Effector memory CD8-positive, alpha-beta T cell (primary cell): ENCODE measurements at places on chromosomes 11 and 22.
A peak's percentile ranks its signal among the peaks of the same experiment; 100 is the strongest.

DNA sequence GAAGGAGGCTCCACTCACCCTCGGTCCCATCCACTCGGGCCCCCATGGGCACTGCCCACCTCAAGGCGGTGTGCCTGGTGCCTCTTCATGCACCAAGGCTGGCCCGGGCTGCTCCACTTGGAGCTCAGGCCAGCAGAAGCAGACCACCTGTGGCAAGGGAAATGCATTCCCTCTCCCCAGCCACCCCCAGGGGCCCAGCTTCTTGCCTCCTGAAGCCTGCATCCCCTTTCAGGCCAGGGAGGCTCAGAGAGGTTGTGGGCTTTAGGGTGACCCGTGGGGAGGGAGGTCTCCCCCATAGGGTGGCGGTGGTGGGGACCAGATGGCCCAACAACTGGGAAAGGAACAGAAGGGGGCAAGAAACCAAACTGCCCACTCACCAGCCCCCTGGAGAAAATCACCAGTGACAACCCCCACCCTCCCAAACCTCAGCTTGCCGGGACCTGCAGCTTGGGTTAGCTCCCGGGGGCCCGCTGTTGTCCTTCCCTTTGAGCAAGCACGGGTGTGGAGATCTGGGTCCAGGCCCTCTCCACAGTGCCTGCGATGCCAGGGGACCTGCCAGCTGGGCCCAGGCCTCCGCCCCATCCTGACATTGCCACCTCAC, 8.4 kb downstream of the CBX6 start:
- DNase-seq, result no peak

DNA sequence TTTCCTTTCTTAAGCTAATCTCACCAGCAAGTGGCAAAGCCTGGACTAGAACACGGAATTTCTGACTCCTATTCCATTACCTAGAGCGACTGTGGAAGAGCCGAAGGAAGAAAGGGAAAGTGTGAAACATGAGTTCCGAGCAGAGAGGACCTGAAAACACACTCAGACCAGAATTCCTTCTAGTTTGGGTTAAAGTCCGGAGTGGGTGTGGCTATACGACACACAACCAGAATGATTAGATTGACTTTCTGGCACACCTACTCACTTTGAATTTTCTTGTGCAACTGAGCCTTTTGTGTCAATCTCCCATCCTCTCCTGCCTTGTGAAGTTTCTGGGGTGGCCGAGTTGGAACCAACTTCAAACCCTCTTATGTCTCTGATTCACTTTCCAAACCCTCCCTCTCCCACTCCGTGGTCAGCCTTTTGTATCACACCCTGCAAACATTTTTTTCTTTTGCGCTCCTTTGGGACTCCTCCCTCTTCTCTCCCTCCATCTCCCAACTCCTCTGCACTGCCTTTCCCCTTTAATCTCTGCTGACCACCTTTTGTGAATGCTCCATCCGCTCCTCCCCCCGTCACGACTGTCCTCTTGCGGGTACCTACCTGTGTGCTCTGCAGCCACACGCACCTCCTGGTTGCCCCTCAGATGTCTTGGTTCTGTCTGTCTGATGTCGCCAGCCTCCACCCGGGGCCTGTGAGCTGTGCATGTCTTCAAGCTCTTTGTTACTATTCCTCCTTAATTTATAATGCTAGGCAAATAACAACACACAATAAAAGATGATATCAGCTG, 86.3 kb upstream of the BLID start:
- no peak for DNase-seq

DNA sequence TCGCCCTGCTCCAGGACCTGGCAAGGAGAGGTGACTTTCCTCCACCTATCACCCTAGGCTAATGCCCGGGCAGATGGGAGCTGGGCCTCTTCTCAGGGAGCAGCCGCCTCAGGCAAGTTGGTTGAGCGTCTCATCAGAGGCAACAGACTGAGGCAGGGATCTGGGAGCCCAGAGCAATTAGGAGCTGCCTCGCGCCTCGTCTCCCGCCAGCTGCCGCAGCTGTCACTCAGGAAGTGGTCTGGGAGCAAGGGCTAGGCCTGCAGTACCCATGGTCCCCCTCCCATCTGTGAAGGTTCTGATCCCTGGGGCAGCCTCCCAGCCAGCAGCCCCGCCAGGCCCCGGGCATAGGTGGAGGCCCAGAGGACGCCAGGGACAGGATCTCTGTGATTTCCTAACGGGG, 4.6 kb upstream of the CABP7 start:
- DNase-seq, result no peak

DNA sequence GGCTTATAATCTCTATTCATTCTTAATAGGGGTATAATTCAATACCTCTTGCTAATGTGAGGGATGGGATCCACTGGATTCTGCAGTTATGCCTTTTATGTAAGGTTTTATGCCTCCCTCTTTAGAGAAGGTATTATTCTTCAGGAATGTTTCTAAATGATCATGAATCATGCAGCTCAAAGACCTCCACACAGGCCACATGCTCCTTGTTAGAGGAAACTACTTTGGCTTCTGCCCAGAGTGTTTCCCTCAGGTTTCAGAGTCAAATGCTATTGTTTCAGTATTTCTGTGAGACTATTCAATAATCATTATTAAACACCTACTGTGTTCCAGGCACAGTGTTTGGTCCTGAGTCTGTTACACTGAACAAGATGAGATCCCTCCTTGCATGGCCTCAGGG, 115.9 kb downstream of the RAB38 start:
- DNase-seq, result no peak

DNA sequence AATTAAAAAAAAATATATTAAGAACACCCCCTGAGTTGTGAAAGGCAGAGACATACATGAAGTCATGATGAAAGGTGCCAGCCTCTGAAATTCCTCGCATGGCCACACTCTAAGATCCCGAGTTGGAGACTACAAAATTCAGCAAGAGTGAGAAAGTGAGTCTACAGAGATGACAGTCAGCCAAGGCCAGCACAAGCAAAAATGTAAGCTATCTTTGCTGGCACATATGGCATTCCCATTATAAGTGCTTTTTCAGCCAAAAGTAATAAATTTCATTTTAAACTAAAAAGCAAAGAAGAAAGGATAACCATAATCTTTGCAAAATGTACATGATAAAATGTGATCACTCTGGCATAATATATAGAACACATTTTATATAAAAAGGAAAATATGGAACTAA, 40.6 kb downstream of the FANCF start:
- no peak for DNase-seq

DNA sequence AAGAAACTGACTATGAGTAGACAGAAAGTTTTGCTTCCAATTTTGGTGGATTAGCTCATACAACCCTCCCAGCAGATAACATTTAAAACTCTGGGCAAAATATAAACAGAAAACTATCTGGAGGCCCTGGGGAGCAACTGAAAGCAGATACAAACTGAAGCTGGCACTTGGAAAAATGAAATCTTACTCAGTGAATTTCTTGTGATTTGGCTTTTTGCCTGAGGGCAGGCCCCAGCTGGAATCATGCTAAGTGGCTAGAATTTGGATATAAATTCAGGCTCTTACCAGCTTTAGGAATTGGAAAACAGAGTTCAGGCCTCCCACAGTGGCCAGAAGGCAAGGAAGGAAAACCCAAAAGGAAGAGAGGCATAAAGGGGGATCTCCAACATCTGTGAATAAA, 85.8 kb downstream of the EFCAB6 start:
- DNase-seq, result no peak

DNA sequence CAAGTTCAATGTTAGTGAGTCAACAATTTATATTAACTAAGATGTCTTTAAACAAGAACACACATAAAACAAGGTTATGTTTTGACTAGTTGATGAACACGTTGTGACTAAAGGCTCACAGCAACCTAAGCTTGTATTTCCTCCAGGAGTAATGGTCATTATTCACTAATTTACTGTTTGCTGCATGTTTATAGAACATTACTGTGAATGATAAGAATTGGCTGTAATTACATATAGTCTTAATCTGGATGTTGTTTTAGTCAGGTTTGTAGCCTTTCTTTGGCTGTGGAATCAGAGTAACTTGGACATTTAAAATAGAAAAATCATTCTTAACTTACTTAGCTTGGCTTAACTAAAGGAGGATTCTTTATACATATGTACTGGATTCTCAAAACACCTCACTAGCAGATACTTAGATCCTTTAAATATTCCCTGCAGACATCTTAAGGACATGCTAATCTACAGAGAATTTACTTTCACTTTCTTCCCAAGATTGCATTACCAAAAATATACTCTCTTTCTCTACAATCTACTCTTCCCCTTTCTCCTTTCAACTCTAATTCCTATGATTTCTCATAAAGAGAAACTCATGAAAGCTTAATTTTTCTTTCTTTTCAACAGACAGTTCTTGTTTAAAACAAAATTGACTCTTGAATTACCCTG, 319.7 kb upstream of the CTSC start:
- DNase-seq, result no peak

DNA sequence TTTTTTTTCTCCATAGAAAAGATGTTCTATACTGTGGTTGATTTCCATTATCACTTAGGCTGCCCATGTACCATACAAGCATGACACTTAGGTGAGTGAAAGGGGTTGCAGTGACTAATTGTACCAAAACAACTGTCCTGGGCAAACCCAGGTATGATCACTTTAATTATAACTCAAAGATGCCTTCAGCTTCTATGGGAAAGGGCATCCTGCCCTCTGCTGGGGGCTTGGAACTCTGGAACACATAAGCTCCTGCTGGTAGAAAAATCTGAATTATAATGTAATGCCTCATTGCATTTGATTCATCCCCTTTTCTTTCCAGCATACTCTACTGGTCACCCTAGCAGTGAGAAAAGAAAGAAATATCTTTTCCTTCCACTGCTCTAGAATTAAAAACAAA, 206.3 kb downstream of the DDX10 start:
- DNase-seq, result no peak

GRCh38 chr22:11626422-11626773, 3901.6 kb upstream of the OR11H1 start:
- DNase-seq, result no peak

- no peak for DNase-seq
Measured at GRCh38 chr11:17707830-17708229, 11.5 kb upstream of the MYOD1 start.

- DNase-seq, result no peak
Measured at GRCh38 chr11:119367661-119368120, 13.8 kb downstream of the USP2 start.

DNA sequence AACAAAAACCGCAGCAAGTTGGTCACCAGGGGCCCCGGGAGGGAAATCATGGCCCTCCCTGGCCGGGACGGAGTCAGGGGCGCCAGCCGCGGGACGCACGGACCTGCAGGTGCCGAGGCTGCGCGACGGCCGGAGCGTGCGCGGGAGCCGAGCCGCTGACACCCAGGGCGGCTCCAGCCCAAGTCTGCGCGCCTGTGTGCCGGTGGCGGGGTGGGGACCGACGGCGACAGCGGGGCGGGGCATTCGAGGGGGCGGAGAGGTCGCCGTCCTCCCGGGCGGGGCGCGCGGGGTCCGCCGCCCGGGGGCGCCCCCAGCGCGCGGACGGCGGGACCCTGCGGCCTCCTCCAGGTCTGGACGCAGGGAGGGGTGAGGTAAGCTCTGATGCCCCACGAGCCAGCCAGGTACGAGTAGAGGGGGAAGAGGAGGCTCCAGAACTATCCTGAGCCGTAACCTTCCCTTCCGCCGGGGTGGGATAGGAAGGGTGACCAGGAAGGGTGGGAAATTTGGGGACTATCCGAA, at the start of gene ESAM:
TSS of gene ESAM (minus strand) at position 186 of the 519 bp plus-strand sequence. CDS start at position 50, 136 bp downstream.
- DNase-seq, result peak; percentile 60

DNA sequence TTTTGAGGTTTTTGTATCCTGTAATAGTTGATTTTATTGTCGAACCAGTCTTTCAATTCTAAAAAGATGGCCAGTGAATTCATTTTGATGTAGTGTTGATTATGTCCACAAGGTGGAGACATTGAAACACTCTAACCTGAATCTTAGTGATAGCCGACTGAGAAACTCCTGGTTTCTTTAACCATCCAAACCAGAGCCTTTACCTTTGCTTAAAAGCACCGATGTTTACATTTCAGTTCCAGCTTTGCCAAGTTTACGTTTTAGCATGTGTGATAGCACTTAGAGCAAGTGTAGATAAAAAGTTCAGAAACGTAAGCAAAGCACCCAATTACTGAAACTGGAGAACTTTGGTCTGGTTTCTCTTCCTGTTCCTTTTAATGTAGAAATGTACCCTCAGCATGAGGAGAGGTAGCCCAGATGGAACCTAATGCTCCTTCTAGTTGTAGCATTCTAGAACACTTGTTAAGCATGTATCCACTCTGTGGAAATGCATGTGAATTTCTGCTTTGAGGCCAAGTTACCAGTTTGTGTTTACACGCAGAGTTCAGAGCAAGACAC, 208.6 kb downstream of the DBX1 start:
- DNase-seq, result peak; percentile 9

- no peak for DNase-seq
Measured at GRCh38 chr11:76763573-76764346, 19.4 kb upstream of the TSKU start.

DNA sequence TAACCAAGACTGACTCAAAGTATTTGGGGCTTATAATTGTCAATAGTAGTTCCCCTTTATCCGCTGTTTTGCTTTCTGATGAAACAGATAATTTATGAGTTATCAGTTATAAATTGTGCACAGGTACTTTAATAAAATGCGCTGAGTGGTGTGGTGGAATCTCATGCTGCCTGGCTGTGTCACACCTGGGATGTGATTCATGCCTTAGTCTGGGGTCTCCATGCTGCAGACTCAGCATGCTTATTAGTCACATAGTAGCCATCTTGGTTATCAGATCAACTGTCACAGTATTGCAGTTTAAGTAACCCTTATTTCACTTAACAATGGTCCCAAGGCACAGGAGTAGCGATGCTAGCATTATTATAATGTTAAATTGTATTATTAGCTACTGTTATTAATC, 995.2 kb downstream of the NTM start:
- no peak for DNase-seq

GRCh38 chr11:2306877-2307500, 5.2 kb downstream of the TSPAN32 start:
- no peak for DNase-seq

- no peak for DNase-seq
Measured at GRCh38 chr11:11841116-11841722, 553 bp upstream of the USP47 start.

DNA sequence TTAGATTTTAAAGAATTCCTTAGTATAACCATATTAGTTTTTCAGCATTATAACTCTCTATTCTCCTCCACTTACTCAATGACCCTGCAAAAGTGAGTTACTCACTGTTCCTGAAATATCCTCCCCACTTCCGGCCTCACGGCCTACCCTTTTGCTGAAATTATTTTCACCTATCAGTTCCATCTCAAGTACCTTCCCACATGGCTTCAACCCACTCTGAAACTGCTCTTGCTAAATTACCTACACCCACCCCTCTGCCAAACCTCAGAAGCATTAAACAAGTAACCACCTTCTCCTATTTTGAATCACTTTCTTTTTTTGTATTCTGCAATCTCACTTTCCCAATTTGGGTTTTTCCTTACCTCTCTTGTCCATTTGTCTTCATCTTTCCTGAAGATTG, 37.7 kb downstream of the OR5P2 start:
- DNase-seq, result no peak

- no peak for DNase-seq
Measured at GRCh38 chr22:16915701-16916100, 90.5 kb upstream of the XKR3 start.

GRCh38 chr22:38490915-38491314, 15.2 kb downstream of the DDX17 start:
- no peak for DNase-seq

GRCh38 chr11:119513131-119513805, 90.3 kb upstream of the THY1 start:
- no peak for DNase-seq

- DNase-seq, result no peak
Measured at GRCh38 chr11:130631119-130631518, 182.7 kb downstream of the ADAMTS15 start.
